Brain pericyte (primary cell): ENCODE measurements at places on chromosomes 2 and 18.

GRCh38 chr18:51946946-51947345, 393.1 kb upstream of the DCC start:
- no peak for DNase-seq

DNA sequence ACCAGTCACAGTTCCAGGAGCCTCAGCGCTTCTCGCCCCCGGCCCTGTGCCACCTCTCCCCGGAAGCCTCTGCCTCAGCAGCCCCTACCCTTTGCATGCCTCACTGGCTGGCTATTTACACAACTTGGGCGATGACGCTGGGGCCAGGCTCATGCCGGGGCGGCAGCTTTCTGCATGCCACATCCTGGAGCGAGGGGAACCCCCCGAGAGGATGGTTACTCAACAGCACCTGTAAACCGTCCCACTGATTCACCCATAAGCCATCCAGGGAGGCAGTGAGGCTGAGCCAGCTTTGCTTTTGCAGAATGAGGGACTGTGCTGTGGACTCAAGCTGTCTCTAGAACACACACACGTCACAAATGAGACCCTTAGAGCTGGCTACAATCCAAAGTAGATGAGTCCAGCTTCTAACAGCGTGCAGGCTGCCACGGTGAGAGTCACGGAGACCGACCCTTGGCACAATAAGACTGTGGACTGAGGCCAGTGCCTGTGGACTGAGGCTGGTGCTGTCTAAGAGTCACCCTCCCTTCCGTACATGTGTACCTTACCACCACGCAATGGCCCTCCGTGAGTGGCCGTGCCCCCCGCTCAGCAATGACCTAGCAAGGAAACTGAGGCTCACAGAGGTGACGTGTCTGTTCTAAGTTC, 45.6 kb upstream of the ODC1 start:
- DNase-seq: peak; percentile 72

- DNase-seq: peak; percentile 18
These were observed 755 bp upstream of the ATP9B start for GRCh38 chr18:79068341-79068936.

DNA sequence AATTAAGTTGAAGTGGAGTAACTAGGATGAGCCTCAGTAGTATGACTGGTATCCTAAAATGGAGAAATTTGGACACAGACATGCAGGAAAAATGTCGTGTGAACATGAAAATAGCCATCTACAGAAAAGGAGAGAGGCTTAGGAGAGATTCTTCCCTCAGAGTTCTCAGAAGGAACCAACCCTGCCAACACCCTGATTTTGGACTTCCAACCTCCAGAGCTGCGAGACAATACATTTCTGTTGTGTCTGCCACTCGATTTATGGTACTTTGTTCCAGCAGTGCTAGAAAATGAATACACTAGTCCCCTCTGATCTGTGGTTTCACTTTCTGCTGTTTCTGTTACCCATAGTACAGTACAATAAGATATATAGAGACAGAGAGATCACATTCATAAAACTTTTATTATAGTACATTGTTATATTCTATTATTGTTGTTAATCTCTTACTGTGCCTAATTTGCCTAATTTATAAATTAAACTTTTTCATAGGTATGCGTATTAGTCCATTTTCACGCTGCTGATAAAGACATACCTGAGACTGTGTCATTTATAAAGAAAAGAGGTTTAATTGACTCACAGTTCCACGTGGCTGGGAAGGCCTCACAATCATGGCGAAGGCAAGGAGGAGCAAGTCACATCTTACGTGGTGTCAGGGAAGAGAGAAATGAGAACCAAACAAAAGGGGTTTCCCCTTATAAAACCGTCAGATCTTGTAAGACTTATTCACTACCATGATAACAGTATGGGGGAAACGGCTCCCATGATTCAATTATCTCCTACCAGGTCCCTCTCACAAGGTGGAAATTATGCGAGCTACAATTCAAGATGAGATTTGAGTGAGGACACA, 41.3 kb downstream of the PLEKHA3 start:
- no peak for DNase-seq

GRCh38 chr2:26752656-26753055, 11.4 kb upstream of the SLC35F6 start:
- no peak for DNase-seq

DNA sequence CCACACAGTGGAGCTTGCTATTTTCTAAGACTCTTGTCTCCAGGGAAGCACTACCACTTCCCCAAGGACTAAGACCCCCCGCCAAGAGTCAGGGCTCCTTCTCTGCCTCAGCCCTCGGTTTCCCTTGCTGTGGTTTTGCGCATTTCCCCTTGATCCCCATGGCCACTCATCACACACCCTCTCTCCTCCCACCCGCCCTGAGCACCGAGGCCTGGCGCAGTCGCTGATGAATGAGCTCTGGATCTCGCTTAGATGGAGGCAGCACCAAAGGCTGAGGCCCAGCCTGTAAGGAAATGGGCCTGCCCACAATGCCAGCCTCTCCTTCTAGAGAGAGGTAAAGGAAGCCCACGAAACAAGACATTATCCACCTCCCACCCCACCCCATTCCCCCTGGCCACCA, 96.9 kb downstream of the TNS1 start:
- DNase-seq: no peak

GRCh38 chr18:49967171-49967570, 153.8 kb upstream of the ACAA2 start:
- DNase-seq: no peak

GRCh38 chr2:142754182-142754581, 123.3 kb upstream of the KYNU start:
- no peak for DNase-seq

DNA sequence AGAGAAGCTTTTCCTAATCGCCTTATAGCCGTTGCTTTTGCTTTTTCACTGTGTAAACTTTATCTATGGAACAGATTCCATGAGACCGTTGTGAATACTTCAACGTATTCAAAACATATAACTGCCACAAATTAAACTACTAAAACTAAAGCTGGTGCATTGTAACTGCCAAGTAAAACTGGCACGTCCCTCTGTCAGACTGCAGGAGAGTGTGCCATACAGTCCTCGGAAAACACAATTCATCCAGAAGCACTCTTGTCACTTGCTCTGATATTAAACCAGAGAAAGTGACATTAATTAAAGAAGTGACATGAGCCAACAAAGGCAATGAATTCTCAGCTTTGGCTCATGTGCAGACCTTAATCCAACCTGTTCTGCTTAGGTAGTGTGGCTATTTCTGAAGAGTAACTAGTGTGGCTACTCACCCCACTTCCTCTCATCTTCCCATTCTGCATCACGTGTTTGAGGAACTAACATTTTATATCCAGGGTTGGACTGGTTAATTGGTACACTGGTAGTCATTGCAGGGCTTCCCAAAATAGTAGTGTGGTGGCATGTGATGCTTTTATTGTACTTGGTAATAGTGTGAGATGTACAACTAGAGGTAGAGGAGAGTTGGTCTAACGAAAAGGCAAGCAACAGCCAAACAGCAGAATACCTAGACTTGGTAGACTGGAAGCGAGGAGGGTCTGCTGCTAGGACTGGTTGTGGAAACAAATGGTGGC, 9.7 kb downstream of the VRK2 start:
- no peak for DNase-seq

DNA sequence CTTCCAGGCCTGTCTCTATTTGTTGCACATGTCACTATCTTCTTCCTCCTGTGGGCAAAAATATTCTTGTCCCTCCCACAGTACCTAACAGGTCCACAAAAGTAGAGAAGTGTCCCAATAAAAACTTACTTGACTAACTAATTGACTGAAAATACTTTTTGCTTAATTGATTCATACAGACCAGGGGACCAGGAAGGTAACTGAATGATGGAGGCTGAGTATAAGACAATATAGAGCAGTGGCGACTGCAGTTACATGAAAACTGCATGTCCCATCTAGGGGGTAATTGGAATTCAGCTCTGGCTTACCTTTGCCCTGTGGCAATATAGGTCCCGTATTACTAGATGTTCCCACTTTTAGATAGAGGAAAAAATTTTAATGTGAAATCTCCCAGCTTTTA, 112.9 kb upstream of the CREB1 start:
- no peak for DNase-seq

DNA sequence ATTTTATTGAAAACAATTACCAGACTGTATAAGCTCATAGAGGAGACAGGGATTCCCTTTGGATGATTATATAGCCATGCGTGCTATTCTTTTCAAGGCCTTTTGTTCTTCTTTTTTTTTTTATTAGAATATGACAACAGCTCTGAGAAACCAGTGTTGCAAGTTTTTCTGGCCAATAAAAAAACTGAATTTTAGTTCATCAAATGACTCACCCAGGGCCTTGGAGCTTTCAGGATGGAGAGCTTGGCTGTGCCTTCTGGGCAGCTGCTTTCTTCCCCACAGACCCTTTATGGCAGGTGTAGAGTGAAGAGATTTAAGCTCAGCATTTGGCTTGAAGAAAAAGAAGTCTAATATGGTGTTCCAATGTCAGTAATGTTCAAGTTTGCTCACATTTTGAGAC, 497.9 kb upstream of the FANCL start:
- no peak for DNase-seq

GRCh38 chr18:49590608-49591007, 28.8 kb downstream of the LIPG start:
- no peak for DNase-seq

DNA sequence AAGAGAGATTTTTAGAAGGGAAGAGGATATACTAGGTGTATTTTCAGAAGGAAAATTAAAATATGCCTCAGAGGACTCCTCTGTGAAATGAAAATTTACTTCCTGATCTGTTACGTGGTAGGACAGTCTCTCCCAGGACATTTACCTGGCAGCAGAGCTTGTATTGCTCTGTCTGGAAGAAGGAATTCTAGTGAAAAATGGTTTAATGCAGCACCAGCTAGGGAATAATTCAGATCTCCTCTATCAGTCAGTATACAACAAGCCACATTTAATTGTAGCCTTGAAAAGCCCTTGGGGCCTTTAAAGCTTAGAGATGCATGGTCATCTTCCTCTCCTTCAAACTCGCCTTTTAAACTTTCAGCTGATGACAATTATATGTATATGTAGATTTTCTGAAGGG, 49.6 kb downstream of the PIK3C3 start:
- no peak for DNase-seq

- DNase-seq: no peak
These were observed 122.6 kb upstream of the SPRED2 start for GRCh38 chr2:65554765-65555591.

DNA sequence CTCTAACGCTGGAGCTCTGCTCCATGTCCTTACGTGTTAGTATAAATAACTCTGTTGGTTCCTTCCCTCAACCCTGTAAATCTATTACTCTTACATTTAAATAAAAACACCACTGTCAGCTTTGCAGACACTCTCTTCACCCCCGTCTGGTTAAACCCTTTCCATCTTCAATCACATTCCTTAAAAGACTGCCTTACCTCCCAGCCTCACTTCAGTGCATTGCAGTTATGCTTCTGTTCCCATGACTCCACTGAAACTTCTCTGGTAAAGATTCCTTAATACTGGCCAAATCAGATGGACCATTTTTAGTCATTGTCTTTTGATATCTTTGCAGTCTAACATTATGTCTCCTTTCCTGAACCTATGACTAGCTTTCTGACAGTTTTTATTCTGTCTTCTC, 61.7 kb downstream of the EML4 start:
- no peak for DNase-seq

DNA sequence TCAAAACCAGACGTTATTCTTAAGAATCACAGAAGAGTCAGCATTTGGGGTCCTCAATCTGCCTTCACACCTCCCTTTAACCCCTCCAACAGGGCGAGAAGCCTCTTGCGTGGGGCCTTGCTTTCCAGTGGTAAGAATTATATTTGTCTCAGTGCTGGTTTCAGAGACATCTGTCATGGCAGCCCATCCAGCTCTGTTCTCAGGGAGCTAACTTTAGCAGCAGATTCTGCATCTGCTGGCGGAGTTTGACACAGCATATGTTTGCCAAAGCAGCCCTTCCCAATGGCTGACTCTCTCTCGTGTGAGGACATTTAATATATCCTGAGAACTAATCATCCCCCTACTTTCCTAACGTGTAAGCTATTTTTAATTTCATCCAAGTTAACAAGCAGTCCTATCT, 91.5 kb upstream of the BCL11A start:
- DNase-seq: no peak

DNA sequence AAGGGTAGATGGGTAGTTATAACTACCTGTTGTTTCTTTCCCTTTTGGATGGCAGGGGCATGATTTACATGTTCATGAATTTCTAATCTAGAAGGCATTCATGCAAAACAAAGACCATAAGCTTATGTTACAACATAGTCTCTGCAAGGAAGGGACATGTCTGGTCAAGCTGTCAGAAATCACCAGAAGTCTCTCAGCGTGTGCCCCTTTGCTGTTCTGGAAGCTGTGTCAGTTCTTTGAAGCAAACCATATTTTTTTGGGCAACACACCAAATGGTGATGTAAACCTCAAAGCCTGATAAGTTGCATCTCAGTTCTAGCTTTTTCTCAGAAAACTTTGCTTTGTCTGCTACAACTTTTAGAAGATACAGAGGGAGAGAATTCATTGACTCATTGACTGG, 173.5 kb upstream of the CTAGE1 start:
- no peak for DNase-seq
